ENCODE measurements at places on chromosomes 6 and 20. TPM values are rescaled to one million over a fixed set of nuclear protein-coding genes. Genes with fewer than 3 reads are reported as not detected.

The OR2B6 gene
- not detected for total RNA-seq

- no peak for DNase-seq
Observed at GRCh38 chr6:71404145-71404966, 115.7 kb downstream of the OGFRL1 start.

DNA sequence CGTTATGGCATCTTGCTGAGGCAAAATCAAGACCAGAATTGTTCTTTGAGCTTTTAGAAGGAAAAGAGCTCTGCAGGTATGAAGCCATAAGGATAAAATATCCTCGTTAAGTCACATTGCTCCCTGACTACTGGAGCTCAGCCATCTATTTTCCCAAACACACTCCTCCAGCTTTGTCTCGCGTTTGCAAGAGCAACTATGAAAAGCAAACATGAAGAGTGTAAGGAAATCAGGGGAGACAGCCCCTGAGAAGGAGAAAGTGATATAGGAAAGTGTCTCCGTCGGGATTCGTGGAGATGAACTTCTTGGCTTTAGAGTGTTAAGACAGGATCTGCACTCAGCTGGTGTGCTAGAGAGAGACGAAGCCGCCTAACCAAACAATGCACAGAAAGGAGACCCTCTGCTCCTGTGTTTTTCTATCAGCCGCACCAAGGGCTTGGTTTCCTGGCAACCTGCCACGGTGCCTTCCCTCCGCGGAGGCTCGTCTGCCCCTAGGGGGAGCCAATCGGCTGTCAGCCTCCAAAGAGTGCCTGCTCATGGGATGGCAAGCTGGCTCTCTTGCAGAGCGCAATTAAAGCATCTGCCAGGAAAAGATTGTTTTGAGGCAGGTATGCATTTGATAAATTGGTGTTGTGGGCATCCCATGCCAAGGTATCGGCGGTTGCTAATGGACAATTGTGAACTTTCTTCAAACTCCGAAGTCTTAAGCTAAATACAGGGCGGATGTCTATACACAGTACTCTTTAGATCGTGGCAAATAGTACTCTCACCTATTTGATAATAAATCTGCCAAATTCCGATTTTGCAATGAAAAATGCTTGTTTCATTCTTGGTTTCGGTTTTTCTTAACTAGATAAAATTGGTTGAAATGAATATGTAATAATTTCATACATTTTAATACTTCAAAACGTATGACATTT lies 603.2 kb downstream of the RNF144B start:
- peak; percentile 77 for DNase-seq

DNA sequence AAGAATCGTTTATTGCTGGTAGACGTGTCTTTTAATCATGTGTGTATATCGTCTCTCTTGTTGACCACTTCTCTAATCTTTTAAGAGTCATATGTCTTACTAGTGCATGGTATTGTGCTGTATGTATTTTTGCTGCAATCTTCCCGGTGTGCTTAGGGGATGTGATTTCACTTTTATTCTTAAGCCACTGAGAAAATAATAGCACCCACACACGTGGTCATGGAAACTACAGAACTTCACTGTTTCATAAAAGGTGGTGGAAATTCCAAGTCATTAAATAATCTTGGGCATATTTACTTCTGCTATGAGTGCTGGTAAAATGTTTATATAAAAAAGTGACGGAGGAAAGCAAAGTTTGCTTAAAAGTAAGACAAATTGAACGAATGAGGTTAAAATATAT lies 3.0 kb upstream of the CDYL start:
- no peak for DNase-seq

- DNase-seq = no peak
Observed at GRCh38 chr6:119024111-119024510, 54.4 kb downstream of the FAM184A start.

GRCh38 chr6:150382171-150382570 lies 13.4 kb downstream of the IYD start:
- DNase-seq = no peak
